Stimulated activated CD8-positive, alpha-beta memory T cell treated with anti-CD3 and anti-CD28 coated beads, Interleukin-15, amount 100 ng/mL, for 4 hours (primary cell): ENCODE measurements at places on chromosomes 3 and 15.

DNA sequence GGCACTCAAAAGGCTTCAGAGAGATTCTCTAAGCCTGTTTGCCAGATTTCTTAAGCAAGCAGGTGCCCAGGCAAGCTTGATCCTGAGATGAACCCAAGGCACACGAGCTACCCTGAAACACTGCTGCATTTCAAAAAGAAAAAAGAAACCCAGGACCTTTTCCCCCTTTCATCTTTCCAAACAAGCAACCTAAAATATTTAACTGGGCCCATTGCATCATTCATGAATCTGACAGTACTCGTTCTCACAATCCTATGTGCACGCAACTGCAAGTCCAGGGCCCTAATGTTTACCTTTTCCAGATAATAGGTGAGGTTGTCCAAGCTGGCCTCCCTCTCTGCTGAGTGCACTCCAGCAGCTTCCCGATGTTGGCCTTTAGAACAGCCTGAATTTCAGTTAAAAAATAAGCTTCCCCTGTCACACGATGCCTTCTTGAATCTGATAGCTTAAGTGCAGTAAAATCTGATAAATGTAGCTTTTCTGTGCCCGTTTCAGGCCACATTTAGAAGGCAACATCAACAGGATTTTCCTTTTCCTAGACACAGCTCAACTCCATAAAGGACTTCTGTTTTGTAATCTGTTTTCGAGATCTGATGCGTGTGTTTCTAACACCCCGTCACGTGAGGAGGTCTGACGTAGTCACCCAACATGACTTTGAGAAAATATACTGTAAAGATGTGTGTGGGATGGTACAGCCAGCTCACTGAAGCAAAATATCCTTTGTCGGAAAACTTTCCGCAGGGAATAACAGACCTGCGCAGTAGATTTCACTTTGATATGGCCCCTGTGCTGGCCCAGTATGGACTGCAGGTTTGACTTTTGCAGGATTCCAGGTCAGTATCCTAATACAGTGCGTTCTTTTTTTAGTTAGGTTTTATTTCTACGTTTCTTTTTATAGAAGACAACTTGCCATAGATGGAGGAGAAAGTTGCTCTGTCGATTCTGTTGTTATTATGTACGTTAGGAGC, 55.1 kb upstream of the RASA2 start:
- no peak for DNase-seq

DNA sequence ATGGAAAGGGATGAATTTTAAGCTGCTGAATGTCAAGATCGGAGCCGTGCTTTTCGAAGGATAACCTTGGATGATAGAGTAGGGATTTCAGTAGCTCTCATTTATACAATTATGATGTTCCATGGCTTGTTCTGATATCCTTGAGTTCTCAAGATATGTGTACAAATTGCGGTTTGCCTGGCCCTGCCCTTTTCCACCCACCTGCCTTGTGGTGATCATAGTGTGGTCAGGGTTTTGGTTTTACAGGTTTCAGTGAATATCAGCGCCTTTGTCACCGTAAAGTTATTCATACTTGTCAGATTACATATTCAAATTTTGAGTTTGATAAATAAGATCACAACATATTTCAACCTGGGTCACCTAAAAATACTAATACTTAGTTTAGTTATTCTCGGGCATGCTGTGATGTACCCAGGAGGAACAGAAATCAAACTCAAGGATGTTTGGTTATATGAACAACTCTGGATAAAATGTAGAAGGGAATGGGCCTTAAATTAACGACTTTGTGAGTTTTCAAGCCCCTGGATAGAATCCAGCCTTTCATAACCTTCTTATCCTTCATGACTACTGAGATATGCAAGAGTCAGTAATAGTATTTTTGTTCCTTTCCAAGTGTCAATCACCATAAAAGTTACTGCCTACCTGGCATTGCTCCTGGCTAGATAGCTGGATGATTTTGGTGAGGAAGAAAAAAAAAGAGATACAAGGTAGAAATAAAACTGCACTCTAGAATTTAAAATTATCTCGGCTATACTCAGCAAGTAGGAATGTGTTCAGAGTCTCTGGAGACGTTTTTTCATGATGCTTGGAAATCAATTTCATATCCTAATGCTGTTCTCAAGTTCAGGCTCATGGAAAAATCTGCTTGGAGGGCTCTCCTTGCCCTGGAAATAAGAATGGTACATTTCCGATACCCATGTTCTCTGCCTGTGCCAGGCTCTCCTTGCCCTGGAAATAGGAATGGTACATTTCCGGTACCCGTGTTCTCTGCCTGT, 209.2 kb upstream of the TPRG1 start:
- no peak for DNase-seq

GRCh38 chr3:22587446-22587845, 615.7 kb upstream of the UBE2E2 start:
- DNase-seq, result no peak

GRCh38 chr15:65086680-65087111, 10.2 kb downstream of the KBTBD13 start:
- DNase-seq, result no peak

- no peak for DNase-seq
These were observed 10.1 kb downstream of the SCN10A start for GRCh38 chr3:38805765-38806386.

DNA sequence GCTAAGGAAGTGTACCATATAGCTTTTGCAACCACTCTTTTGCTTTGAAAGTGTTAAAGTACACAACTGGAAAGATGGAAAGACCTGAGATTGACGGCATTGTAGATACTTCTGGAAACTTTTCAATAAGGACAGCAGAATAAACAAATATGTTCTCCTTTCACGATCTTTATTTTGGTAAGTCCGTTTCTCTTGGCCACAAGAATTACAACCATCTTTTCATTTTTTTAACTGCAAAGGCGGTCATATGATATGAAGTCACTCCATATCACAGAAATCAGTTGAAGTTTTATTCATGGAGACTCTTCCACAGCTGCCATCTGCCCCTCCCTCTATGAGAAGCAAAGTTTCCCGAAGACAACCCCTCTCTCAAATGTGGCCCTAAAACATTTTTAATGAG, 303.4 kb upstream of the ICE2 start:
- DNase-seq, result no peak
